Lower lobe of right lung (tissue), 2 donors: ENCODE measurements at places on chromosomes 1 and 21. TPM values are rescaled to one million over a fixed set of nuclear protein-coding genes. Genes with fewer than 3 reads are reported as not detected.

Gene SPRR2B
- total RNA-seq: not detected

Gene NHLH1
- total RNA-seq: 0.15 TPM

Gene TXNIP
- total RNA-seq: 1,554 TPM

Gene SPATA46
- not detected for total RNA-seq

Gene ZNF683
- 1.2 TPM for total RNA-seq

Gene CA6
- total RNA-seq: not detected

Gene CDA
- 5.3 TPM for total RNA-seq

Gene SH3D21
- 8.5 TPM for total RNA-seq

Gene NPHS2
- total RNA-seq: not detected

Gene FCGR1A
- total RNA-seq: 65.3 TPM

Gene ADCY10
- 0.09 TPM for total RNA-seq

Gene KRTAP19-1
- not detected for total RNA-seq

Gene CASQ1
- 0.27 TPM for total RNA-seq

Gene SH2D5
- not detected for total RNA-seq

Gene PCP4L1
- total RNA-seq: 8.9 TPM

Gene MCOLN3
- total RNA-seq: 7.6 TPM

Gene BSND
- total RNA-seq: not detected

Gene OR2T27
- not detected for total RNA-seq

Gene INKA2
- 14.7 TPM for total RNA-seq

Gene SPRR1A
- not detected for total RNA-seq

Gene C1orf210
- total RNA-seq: 19.1 TPM

Gene TOMM20
- 88.4 TPM for total RNA-seq

Gene CNR2
- total RNA-seq: not detected

Gene RNU1-2
- total RNA-seq: 6,803 TPM

Gene FMO1
- total RNA-seq: 2.4 TPM

Gene SYTL1
- 29.3 TPM for total RNA-seq

Gene CCDC17
- 20.3 TPM for total RNA-seq

Gene SLFNL1
- 4.8 TPM for total RNA-seq

Gene FCER1G
- total RNA-seq: 283 TPM

Gene TMCC2
- total RNA-seq: 3.0 TPM

Gene OLIG2
- total RNA-seq: not detected

Gene CHAF1B
- total RNA-seq: 1.8 TPM

Gene DNAH14
- 14.4 TPM for total RNA-seq

Gene XCL2
- 2.0 TPM for total RNA-seq

Gene TMEM200B
- 4.3 TPM for total RNA-seq

Gene PAQR6
- total RNA-seq: 2.3 TPM

Gene TMEM240
- 3.9 TPM for total RNA-seq

Gene LIPI
- not detected for total RNA-seq

Gene IFNGR2
- 83.5 TPM for total RNA-seq

Gene PADI1
- not detected for total RNA-seq

Gene CD2
- total RNA-seq: 9.8 TPM

Gene BEND5
- total RNA-seq: 4.3 TPM

Gene ELF3
- 74.1 TPM for total RNA-seq

Gene CFAP107
- 2.9 TPM for total RNA-seq

Gene TSACC
- not detected for total RNA-seq

Gene SH3BGR
- total RNA-seq: 4.1 TPM

Gene CSF1
- total RNA-seq: 64.3 TPM

Gene RGSL1
- total RNA-seq: not detected

Gene MRPL37
- 41.8 TPM for total RNA-seq

Gene NUDC
- 56.7 TPM for total RNA-seq

Gene HAX1
- 75.4 TPM for total RNA-seq

Gene FCRL1
- total RNA-seq: 4.2 TPM

Gene BCL2L15
- total RNA-seq: 1.3 TPM

Gene OR6K3
- total RNA-seq: 2.2 TPM
